ENCODE measurements at places on chromosomes 3 and 15.
A peak's percentile ranks its signal among the peaks of the same experiment; 100 is the strongest.

- peak; percentile 54 for DNase-seq
Observed at GRCh38 chr15:85494048-85494777, 113.8 kb downstream of the AKAP13 start.

- DNase-seq, result peak; percentile 40
Observed at GRCh38 chr3:150319900-150320299, 88.2 kb upstream of the TSC22D2 start.

- DNase-seq, result no peak
Observed at GRCh38 chr15:73165844-73166243, 113.6 kb downstream of the NEO1 start.

DNA sequence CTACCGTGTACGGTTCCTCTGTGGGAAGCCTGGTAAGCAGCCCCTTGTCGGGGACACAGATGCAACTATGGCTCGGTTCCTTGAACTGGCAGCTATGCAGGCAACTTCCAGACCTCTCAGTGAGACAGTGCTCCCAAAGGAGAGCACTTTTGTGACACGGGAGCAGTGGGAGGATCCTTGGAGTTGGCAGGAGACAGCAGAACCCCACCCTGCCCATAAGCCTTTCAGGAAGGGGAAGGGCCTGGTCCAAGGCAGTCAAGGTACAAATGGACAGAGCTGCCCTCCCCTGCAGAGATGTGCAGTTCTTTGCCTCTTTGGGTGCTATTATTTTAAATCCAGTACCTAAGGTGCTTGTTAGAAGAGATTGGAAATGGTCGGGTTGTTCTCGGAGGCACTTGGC is 94.5 kb downstream of the MESD start:
- DNase-seq, result no peak

GRCh38 chr3:37072892-37073291 is 79.6 kb downstream of the MLH1 start:
- peak; percentile 44 for DNase-seq

- DNase-seq, result no peak
Observed at GRCh38 chr3:144820726-144821125, 849.1 kb downstream of the DIPK2A start.

GRCh38 chr3:181040030-181040429 is 50.5 kb upstream of the DNAJC19 start:
- no peak for DNase-seq

- DNase-seq, result no peak
Observed at GRCh38 chr15:42048080-42048820, 27.4 kb upstream of the PLA2G4E start.

GRCh38 chr3:195030791-195031321 is 240.1 kb downstream of the XXYLT1 start:
- no peak for DNase-seq

GRCh38 chr15:96338766-96339618 is 8.5 kb downstream of the NR2F2 start:
- DNase-seq, result no peak

GRCh38 chr3:2098398-2099027 is at the start of gene CNTN4:
TSS of gene CNTN4 (plus strand) at chr3:2098866.
- no peak for DNase-seq

GRCh38 chr3:187958432-187959003 is 195.4 kb upstream of the LPP start:
- no peak for DNase-seq

GRCh38 chr3:69562020-69562419 is 176.1 kb upstream of the FRMD4B start:
- DNase-seq, result no peak

DNA sequence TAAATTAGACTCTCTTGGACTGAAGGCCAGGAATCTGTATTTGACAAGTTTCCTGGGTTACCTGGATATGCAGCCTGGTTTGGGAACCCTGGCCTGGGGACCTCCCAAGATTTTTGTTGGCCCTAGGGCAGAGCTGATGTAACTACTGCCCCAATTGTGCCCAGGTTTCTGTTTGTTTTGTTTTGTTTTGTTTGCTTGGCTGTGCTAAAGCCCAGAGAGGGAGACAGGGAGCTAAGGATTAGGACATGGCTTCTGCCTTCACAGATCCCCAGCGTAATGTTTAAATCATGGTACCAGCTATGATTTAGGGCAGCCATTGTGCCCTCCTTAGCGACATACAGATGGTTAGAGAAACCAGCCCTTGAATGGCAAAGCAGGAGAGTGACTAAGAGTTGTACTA is 47.6 kb downstream of the ABHD5 start:
- DNase-seq, result no peak

GRCh38 chr15:50116477-50116876 is 2.6 kb downstream of the ATP8B4 start:
- no peak for DNase-seq

DNA sequence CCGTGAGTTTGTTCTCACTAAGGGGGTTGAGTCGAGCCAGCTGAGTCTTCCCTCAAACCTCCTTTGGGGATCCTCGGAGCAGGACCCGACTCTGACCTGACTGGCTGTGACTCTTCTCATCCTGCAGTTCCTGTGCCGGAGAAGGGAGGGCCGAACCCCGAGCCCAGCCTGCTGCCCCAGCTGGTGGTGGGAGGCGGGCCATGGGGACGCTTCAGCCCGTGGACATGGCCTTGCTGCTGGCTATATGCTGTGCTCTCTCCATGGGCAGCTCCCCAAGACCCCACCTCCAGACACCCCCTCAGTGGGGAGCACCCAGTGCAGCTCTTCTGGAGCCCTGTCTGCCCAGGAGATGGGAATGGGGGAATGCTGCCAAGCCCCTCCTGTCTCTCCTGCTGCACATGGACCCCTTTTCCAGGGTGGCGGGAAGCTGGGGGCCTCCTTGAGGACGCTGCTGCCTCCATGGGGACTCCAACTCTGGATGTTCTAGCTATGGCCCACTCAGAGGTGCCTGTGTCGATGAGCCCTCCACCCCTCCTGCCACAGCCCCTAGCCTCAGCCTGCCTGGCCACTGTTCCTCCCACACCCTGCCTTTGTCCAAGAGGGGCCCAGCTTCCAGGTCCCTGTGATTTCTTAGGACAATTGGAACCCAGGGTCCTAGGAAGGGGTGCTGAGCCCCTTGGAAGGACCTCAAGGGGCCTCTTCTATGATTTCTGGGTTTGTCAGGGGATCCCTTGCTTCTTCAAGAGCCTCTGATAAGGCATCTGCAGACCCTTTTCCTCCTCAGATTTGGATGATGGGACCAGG is 12.8 kb downstream of the C15orf39 start:
- DNase-seq, result no peak

DNA sequence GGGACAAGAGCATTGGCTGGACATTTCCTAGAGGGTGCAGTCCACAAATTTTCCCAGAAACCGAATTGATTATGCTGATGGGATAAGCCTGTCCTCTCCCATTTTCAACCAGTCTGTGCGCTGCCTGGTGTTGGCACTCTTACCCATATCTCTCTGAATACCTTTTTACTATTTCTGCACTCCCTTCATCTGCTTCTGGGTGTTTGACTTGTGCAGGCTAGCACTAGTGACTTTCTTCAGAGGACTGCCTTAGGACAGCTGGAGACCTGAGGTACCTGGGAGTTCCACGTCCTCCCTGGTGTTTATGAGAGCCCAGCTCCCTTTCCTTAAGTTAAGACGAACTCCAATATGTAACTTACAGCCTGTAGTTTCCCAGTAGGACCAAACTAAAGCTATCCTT is 50.2 kb downstream of the RBMS3 start:
- DNase-seq, result no peak

DNA sequence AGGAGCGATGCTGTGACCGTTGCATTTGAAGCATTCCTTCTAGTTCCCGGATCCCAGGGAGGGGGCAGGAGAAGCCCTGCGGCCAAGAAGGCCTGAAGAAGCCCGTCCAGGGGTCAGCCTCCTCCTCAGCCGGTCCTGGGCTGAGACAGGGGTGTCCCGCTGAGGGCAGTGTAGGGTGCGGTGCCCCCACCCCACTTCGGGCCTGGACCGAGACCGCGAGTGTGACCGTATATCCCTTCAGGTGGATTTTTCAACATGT is 2.8 kb downstream of the OCA2 start:
- no peak for DNase-seq

- peak; percentile 44 for DNase-seq
Observed at GRCh38 chr15:93072411-93073394, 16.3 kb downstream of the RGMA start.

GRCh38 chr15:91942720-91943394 is 89.3 kb downstream of the SLCO3A1 start:
- no peak for DNase-seq

DNA sequence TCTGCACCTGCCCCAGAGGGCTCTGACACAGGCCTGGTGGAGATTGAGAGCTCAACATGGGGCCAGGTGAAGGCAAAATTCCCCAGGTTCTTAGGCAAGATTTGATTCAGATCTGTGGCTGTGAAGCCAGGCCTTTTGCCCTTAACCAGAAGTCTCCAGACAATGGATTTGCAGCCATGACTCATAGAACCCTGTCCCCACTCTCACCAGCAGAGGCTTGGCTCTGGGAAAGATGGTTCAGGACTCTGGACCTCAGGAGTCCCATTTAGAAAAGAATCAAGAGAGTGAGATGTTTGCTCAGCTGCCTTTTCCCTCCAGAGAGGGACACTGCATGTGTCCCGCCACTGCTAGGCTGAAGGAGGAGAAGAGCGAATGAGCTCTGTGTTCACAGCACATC is 361.4 kb upstream of the ICE2 start:
- DNase-seq, result peak; percentile 26

DNA sequence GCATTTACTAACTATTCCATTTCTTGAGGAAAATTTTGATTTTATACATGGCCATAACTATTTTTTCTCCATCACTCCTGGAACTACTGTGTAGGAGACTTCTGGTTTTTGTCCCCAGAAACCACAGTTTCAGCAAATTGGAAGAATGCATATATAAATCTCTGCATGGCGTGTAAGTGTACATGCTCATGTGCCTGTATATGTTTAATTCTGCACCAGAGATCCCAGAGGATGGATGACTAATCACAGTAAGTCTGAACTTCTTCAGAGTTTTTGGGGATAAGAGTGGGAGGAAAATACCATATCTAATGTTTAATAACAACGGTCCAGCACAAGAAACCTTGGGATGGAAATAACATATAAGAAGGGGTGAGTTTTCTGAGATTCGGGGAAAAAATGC is 10.9 kb upstream of the COL6A6 start:
- DNase-seq, result no peak

- no peak for DNase-seq
Observed at GRCh38 chr3:16509721-16510619, 3.5 kb downstream of the RFTN1 start.

DNA sequence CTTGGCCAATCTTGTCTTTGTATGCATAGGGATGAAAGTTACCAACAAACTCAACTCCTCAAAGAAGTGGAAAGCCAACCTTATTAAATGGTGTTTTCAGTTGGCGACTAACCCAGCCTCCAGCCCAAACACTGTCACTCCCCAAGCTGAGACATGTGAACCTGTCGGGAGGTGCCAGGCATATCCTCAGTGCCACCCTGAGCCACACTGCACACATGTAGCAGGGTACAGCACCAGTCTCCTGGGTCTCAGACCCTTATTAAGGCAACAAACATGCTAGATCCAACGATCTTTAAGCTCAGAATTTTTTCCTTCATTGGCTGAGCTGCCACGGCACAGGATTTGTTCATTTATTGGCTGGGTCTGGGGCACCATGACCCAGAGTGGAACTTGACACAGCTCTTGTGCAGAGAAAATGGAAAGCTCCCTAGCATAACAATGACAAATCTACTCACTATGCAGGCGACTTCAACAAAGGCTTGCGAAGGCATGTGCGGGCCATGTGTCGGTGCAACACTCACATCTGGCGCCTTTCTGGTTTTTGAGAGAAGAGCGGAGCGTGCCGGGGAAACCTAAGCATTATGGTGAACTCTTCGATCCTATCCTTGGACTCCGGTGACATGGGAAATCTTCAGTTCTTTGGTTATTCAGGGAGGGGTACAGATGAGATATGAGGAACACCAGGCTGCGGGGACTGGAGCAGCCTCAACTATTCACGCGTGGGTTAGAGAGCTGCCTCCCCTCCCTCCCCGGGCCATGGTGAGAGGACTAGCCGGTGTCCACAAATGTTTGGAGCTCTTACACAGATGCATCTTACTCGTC is 190.1 kb downstream of the FAM43A start:
- DNase-seq, result no peak

DNA sequence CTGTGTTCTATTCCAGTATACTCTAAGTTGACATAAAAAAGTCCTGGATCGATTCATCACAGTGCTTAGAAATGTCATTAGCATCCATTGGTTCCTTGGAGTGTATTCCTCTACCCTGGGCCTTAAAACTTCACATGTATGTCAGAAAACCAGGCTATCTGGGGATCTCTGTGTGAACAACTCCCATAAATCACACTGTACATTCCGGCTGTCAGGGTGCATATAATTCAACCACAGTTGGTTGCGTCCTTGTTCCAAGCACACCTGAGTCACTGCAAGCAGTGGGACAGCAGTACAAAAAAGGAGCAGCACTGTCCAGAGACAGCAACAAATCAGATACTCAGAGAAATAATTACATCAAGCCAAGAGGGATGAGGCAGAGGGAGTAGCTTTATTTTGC is 52.4 kb downstream of the PDZRN3 start:
- no peak for DNase-seq

DNA sequence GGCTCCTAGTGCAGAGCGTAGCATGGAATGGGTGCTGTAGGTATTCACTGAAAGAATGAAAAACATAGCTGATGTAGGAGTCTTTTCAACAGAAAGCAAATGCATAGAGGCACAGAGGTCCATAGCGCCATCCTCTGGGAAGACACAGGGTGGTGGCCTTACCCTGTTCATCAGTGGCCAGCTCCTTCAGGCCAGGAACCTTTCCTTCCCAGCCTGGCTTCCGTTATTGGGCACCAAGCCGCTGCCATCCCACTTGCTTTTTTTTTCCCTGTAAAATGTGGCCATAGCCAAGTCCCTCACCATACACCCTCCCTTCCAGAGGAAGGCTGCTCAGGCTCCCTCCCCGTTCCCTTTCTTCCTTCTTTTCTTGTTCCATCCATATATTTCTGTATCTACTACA is 118.1 kb downstream of the ZNF621 start:
- no peak for DNase-seq

- DNase-seq, result no peak
Observed at GRCh38 chr15:26294059-26294689, 431.0 kb upstream of the ATP10A start.

- DNase-seq, result no peak
Observed at GRCh38 chr3:73924048-73924447, 299.3 kb upstream of the PDZRN3 start.

DNA sequence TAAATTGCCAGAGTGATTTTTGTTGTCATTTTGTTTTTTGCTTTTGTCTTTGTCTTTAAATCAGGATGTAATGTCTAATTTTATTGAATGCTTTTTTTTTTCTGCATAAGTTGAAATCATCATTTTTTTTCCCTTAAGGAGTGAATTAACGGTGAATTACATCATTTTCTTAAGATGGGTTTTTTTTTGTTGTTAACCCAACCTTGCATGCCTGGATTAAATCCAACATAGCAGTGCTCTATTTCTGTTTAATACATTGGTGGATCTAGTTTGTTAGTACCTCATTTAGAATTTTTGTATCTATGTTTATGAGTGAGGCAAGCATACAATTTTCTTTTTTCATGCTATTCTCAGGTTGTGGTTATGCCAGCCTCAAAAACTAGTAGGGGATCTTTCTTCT is 186.4 kb upstream of the TMC3 start:
- DNase-seq, result no peak

DNA sequence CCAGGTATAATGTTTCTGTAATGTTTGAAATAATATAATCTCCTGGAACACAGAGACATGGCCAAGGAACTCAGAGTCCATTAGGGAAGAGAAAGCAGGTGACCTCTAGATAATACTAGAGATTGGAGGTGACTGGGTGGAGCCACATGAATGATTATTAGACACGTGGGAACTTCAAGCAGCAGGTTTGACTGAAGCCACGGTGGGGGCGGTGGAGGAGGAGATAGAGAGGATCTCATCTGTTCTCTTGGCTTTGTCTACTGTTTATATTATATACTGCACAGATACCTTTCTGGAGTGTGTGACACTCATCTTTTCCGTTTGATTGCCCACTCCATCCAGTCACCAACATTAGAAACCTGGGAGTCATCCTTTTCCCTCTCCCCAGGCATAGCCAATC is 33.7 kb downstream of the KIF7 start:
- DNase-seq, result no peak

Data from smooth muscle cell of the brain vasculature (primary cell).